ENCODE measurements at places on chromosomes 4 and X.

- no peak for DNase-seq
Observed at GRCh38 chr4:183588169-183588675, 70.8 kb downstream of the RWDD4 start.

- no peak for DNase-seq
Observed at GRCh38 chrX:43707812-43708548, 51.9 kb downstream of the MAOA start.

GRCh38 chrX:3940000-3940610 lies 226.7 kb upstream of the PRKX start:
- no peak for DNase-seq

DNA sequence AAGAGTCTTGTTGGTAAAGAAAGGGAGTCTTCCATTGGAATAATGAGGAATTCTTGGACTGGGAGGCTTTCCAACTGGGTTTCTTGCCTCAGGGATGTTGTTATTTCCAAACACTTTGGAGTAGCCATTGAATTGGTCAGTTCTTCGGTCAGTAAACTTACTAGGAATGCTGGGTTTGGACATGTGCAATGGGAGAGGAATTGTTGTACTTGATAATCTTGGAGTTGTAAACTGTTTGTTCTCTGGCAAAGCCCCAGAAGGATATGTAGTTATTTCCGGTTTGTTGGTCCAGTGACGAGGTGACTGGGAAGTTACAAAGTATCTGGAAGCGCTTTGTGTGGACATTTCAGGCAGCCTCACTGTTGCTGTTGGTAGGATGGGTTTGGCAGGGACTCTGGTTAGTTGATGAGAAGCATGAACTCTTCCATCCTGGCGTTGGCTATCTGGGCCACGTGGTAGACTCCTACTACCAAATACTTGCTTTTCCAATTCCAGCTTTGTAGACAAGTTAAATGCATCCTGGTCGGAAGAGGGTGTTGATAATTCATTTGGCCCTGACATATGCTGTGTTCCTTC lies 25.9 kb downstream of the MXRA5 start:
- no peak for DNase-seq

DNA sequence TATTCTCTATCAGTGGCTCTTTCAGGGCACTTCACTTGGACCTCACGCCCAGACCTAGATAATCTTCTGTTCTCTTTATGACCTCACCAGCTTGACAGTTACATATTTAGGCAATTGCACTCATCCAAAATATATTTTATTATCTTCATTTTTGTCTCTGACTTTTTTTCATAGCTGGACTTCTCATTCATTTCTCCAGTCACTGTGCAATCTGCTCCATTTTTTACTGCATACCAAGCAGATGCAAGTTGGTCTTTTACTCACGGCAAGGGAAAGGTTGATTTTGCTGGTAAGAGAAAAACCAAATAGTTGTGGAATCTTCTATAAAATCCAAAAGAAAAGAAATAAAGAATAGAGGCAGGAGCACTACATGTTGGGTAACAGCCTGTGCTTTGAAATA lies 31.7 kb downstream of the MAD2L1 start:
- no peak for DNase-seq

DNA sequence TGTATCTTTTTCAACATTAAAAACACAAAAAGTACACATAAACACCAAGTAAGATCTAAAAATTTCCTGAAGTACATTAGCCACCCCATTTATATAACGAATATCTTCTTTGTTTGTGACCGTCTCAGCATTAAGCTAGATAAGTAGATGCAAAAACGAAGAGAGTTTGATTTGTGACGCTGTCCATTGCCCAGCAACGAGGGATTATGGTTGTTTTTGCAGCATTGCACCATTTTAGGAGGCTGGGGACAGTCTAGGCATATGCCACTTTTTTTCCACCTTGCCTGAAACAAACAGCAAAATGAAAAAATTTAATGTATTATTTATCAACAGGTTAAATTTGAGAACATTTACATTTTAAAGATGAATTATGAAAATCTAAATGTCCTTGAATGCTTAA lies 12.0 kb upstream of the IGSF1 start:
- DNase-seq: no peak

GRCh38 chr4:72290737-72291136 lies 258.9 kb downstream of the NPFFR2 start:
- no peak for DNase-seq

- DNase-seq: no peak
Observed at GRCh38 chrX:71638409-71638808, 20.1 kb upstream of the CXCR3 start.

GRCh38 chr4:89222170-89222569 lies 85.4 kb downstream of the GPRIN3 start:
- no peak for DNase-seq

- no peak for DNase-seq
Observed at GRCh38 chrX:120137439-120137838, 21.0 kb upstream of the RHOXF2 start.

DNA sequence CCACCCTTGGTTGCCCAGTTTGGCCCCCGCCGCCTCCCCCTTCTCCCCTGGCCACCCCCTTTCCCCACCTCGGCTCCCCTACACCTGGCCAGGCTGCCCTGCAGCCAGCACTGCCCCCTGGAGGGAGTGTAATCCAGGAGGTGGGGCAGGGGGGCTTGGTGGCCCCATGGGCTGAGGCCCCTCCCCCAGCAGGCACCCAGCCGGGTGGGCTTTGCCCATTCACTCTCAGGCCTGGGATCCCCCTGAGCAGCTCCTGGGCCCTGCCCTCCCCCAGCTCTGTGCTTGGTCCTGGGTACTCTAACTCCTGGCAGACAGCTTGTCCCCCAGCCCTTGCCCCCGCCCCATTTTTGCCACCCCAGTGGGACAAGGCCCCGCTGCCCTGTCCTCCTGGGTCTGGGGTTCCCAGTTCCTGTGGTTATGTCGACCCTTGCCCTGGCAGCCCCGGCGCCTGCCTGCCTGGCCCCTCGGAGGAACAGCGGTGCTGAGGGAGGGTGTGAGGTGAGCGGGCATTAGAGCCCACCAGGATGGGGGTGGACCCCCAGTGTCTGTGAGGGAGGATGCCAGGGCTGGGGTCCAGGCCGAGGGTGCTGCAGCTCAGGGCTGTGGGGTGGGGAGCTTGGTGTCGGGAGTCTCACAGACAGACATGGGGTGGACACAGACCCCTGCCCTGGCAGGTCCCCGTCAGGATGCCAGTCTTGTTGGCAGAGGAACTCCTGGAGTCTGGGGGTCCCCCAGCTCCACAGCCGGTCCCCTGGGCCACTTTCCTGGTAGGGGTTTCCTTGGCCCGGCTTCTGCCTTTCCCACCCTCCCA lies 10.2 kb downstream of the NAT8L start:
- no peak for DNase-seq

DNA sequence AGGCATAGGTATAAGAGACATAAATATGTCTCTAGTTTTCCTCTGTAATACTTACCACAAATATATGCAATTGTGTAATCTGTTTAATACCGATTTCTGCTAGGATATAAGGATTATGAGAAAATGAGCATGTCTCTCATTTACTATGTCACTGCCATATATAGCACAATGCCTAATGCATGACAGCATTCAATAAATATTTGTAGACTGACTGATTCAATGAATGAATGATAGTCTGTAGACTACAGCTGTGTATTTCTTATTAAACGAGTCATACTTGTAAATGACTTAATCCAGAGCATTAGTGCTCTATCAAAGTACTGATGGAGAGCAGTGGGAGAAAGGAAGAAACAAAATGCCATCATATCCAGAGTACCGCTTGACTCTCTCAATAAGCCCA lies 175.6 kb downstream of the PPP3CA start:
- DNase-seq: no peak

GRCh38 chrX:48883729-48884128 lies 13.8 kb downstream of the TIMM17B start:
- DNase-seq: no peak
